GM20000 (cell line): ENCODE measurements at places on chromosomes 5 and 9.

DNA sequence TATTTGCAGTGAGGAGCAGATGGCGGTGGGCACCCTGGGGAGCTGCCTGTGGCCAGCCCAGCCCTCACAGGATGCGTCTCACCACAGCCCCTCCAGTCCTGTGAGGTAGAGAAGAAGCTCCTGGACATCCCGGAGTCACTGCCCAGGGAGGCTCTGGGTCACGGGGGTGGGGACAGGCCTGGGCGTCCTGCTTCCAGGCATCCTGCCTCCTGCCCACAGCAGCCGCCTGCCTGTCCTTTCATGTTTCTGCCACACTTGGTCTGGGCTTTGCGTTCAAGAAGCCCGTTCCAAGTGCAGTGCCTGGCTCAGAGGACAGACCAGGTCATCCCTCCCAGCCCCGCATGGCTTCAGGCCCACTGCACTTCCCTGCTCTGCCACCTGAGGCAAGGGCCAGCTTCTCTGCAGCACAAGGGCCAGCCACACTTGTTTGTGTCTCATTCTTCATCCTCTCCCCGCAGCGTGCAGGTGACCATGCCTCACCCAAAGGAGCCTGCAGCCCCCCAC, 38.2 kb downstream of the ZDHHC11B start:
- DNase-seq: no peak

DNA sequence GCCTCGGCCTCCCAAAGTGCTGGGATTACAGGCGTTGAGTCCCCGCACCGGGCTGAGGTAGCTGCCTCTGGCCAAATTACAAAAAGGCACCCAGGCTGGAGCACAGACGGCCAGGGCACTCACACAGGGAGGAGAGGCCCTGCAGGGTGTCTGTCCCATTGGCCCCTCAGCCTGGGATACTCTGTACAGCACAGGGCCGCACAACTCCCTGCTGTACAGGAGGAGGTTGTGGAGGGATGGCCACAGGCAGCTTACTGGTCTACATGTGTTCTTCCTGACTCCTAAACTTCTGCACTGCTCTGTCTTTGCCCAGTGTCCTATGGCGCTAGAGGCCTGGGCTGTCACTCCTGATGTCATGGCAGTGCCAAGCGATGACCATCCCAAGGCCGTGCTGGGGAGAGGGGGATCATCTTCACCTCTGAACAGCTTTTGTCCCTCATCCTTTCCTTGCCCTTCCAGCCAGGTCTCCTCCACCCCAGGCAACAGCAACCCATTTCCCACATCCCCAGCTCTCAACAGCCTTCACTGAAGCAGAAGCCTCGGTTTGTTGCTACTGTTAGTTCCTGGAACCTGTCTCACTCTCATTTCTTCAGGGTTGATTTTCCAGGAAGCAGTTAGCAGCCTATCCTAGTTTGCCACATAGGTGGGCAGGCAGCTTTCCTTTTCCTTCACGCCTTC, 1.8 kb upstream of the CNOT6 start:
- no peak for DNase-seq

- DNase-seq: no peak
Observed at GRCh38 chr5:147733075-147733474, 49.5 kb downstream of the JAKMIP2 start.

GRCh38 chr5:126864042-126864688, 87.2 kb downstream of the LMNB1 start:
- no peak for DNase-seq

DNA sequence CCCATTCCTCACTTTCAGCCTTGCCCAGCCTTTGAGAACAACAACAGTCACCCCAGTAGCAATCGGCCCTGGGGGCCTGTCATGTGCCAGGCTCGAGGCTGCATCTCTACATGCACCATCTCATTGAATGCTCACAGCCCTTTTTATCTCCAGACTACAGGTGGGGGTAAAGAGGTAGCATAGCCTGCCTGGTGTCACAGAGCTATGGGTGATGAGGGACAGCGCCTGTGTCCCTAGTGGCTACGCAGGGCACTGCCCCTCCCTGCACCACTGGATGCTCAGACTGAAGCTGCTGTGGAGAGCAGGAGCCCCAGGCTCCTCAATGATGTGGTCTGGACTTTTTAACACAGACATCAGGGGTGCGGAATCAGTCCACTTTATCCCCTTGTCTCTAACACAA, 2.8 kb downstream of the CAMK2A start:
- DNase-seq: no peak

DNA sequence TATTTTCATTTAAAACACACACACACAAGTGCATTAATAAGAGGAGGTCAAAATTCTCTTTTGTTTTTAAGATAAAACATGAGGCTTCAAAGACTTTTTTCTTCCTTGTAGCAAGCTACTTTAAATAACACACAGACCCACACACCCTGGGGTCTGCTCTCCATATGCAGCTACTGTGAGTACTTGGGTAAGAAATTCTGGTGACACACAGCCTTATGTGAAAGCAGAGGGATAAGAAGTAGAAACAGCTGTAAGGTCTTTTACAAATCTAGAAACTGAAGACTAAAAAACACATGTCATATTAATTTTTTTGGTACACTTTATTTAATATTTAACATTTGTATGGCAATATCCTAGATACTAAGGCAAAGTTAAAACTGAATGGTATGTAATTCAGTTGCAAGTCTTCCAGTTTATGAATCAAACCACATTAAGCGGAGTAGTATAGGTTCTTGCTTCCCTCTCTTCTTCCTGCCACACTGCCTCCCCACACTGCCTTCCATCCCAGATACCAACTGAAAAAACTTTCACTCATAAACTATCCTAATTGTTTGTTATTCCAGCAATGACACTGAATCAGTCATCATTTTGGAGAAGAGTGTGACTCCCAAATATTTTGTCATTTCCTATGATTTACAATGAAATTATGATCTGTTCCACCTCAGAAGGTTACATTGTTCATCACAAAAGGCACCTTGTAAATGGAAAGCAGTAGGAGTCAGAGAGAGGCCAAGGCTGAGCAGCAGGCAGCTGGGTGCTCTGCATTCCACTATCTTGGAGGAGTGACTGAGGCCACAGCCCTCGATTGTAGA, 92.0 kb downstream of the PLCXD3 start:
- no peak for DNase-seq

- no peak for DNase-seq
Observed at GRCh38 chr9:132027752-132028663, 51.7 kb downstream of the MED27 start.

DNA sequence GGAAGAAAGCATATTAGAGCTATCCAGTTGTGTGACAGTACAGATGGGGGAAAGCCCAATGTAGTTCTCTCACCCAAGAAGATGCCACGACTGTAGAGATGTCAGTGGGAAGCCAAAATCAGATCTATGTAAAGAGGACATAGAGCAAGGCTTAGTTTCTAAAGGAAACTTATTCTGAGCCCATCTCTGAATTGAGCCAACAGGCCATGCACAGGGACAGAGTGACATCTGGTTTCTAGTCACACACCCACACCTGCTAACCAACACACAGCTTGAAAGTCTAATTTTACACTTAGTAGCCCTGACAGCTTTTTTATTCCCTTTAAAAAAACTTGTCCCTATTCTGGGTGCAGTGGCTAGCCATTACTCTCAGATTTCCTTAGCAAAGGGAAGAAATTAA, 22.3 kb downstream of the PRELID2 start:
- DNase-seq: no peak

GRCh38 chr5:122639033-122639432, 135.8 kb upstream of the SNX2 start:
- DNase-seq: no peak

DNA sequence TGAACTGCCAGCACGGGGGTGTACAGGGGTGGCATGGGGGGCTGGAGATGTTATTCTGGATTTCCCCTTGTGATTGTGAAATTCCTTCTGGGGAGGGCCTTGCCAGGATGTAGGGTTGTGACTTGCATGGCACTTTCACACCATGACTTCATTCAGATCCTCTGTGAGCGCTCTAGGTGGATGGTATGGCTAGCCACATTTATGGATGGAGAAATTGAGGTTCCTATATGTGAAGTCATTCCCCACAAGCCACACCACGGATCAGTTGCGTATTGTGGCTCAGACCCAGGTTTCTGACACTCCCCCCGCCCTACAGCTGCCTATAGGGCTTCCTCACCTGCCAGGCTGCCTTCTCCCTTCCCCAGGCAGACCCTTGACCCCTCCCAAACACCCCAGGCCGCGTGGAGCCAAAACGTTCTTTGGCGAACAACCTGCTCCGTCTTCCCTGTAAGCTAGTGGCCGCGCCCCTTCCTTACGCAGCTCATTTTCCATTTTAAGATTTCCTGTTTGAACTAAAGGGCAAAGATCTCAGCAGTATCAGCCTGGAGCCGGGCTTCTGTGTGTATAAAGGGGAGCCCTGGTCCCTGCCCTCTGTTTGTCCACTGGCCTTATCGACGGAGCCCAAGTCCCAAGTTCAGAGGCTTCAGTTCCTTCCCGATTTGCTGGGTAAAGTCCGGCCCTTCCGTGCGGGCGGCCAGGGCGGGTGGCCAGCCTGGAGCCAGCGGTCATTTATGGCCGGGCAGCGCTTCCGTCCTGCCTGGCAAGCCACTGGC, 97.8 kb upstream of the KLF4 start:
- DNase-seq: no peak

DNA sequence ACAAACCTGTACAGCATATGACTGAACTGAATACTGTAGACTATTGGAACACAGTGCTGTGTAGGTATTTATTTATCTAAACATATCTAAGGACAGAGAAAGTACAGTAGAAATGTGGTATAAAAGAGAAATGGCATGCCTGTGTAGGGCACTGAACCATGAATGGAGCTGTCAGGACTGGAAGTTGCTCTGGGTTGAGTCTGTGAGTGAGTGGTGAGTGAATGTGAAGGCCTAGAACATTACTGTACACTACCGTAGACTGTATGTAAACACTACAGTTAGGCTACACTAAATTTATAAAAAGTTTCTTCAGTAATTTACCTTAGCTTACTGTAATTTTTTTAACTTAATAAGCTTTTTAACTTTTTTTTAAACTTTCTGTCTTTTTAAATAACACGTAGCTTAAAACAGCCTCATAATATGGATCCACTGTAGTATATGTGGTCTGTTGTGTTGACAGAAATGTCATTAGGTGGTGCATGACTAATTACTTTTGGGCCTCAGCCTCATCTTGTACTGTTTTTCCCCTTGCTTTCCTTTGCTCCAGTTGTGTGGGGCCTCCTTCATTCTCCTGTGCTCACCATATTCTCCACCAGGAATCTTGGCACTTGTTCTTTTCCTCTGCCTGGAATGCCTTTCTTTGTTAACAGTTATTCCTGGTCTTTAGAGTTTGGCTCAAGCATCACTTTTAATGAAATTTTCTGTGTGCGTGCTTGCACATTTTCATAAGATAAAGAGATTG, 8.8 kb downstream of the SPIN1 start:
- no peak for DNase-seq

DNA sequence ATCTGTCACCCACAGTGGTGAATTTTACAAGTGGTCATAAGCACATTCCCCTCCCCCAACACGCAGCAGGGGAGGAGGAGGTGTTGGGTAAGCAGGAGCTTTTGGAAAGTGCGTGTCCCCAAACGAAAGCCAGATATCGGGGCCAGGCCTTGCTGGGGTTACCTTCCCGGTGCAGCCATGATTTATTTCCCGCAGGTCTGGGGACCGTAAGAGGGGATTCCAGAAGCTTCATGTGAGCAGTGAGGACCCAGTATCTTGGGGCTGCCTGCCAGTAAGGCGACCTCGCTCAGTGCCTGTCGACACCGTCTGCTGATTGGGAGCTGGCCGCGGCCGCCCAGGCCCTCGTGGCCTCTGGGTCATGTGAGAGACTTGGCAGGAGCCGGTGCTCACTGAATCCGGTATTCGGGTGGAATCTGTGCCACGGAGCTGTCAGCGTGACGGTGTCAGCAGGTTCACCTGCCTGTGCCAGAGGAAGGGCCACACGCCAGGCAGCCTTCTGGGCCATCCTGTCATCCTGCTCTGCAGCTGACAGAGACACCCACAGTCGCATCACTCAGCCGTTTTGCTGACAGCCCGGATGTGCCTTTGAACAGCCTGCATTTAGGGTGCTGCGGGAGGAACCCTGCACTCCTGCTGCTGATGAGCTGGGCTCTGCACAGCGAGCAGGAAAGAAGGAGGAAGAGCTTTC, 37.3 kb downstream of the SEC61B start:
- no peak for DNase-seq

DNA sequence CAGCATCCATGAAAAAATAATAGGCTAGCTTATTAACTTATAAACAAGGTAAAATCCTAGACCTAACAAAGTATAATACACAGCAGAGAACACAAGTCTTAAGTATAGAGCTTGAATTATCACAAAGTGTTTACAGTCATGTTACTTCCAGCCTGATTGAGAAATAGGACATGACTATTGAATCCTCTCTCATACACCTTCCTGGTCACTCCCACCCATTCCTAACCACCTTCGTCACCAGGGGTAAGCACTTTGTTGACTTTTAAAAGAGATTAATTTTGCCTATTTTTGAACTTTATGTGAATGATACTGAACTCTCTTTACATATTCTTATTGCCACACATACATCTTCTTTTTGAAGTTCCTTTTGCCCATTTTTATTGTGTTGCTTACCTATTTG, 325.8 kb downstream of the PJA2 start:
- DNase-seq: no peak

DNA sequence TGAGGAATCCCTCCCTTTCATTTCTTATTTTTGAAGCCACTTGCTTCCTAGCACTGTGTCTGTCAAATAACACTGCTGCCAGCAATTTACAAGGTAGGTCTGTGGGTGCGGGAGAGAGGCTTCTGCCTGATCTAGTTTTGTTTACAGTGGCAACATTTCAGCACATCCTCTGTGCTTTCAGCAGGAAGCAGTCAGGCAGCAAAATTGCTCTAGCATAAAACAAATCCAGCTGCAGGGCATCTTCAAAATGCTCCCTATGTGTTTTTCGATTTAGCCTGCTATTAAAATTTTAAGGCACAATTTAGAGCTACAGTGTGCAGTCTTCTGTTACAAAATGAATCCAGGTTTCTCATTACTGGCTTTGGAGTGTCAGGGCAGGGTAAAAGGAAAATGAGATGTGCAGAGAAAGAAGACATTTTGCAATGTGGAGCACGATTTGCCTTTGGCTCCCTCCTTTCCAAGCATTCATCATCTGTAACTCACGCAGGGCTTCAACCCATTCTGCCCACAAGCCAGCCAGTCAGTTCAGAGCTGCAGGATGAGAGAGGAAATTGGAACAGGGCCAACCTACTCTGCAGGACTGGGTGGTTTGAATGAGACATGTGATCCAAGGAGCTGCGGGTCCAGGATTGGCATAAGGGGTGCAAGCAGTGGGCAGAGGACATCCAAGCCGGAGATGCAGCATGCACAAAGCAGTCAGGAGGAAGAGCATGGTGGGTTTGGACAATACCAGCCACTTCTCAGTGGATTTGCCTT, 143.4 kb upstream of the APC start:
- DNase-seq: no peak

GRCh38 chr9:111348821-111349271, 18.8 kb upstream of the OR2K2 start:
- DNase-seq: no peak
